Mesenteric fat pad (tissue), 1 donor: ENCODE measurements at places on chromosomes 7 and 10. TPM values are rescaled to one million over a fixed set of nuclear protein-coding genes. Genes with fewer than 3 reads are reported as not detected.

The RGR gene
- not detected for total RNA-seq

The GRM8 gene
- total RNA-seq: 0.16 TPM

The HOXA1 gene
- 1.3 TPM for total RNA-seq

The HYAL4 gene
- not detected for total RNA-seq

The TMEM243 gene
- total RNA-seq: 24.4 TPM

The SLC39A12 gene
- 0.35 TPM for total RNA-seq

The TMEM184A gene
- total RNA-seq: 0.16 TPM

The IRF5 gene
- total RNA-seq: 17.3 TPM

The SP4 gene
- 3.1 TPM for total RNA-seq

DNA sequence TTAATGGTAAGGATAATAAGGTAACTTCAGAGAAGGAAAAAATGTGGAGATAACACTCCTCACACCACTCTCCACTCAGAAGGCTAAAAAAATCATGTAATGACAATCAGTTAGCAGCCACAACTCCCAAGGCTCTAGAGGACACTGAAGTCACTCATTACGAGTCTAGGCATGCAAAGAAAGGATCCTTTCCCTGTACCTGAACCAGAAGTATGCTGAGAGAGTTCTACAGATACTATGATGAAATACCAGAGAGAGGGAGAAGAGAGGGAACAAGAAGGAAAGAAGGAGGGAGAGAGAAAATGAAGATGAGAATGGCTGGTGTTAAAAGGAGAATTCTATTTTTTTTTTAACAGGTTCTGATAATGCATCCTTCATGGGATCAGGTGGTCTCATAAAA, 224.3 kb upstream of the PLXNA4 start:
- DNase-seq: no peak

DNA sequence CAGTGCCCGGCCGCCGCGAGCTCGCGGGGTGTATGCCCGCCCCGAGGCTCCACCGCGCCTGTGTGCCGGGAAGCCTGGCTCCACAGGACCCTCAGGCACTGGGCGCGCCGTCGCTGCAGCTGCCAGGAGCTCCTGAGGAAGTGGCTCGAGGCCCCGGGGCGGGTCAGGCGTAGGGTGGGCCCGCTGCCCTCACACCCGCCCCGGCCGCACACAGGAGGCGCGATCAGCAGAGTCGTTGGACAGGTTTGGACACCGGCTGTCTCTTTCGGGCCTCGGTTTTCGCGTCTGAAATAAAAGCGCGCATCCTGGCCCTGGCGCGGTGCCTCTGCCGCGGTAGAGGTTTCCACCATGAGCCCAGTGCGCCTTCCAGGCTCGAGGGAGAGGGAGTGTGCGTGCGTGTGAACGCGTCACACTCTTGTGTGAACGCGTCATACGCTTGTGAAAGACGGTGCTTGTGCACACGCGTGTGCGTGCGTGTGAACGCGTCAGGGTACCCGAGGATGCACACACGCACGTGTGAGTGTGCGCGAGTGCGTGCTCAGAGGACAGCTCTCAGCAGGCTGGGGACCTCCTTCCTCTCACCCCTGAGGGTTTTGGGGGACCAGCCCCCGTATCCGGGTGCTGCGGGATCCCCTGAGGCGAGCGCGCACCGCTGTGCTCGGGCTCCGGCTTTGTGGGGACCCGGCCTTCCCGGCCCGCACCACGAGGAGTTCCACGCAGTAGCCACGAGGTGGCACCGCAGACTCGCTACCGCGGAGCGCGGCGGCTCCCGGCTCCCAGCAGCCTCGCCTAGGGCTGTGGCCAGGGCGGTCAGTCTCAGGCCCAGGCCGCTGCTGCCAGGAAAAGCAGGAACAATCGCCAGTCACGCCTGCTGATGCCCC, 83.8 kb downstream of the BMS1 start:
- no peak for DNase-seq

DNA sequence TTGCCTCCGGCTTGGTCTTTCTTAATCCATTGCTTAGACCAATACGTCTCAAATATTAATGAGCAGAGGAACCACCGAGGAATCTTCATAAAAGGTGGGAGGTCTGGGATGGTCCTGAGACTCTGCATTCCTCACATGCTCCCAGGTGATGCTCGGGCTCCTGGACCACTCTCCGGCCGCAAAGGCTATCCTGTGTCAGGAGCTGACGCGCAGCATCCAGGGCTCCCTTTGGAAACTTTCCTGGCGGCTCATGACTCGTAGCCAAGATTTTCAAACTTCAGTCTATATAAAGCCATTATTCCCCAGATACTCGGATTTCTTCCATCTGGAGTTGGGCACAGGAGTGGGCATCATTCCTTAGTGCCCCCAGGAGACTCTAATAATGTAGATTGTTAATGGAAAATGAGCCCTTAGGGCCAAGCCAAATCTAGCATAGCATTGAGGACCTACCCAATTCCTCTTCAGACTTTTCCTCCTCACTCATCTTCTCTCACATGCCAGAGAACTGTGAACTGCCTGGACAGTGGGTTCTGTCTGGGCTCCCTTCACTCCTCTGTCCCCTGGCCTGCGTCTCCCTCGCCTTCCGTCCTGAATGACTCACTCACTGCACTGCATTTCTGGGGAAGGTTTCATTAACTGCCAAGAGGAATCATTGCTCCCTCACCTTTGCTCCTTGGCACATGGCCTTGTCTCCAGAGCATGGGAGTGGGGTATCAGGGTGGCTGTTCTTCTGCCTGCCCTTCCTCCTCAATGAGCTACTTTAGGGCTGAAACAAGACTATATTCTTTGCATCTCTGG, 89.3 kb downstream of the MKI67 start:
- no peak for DNase-seq

DNA sequence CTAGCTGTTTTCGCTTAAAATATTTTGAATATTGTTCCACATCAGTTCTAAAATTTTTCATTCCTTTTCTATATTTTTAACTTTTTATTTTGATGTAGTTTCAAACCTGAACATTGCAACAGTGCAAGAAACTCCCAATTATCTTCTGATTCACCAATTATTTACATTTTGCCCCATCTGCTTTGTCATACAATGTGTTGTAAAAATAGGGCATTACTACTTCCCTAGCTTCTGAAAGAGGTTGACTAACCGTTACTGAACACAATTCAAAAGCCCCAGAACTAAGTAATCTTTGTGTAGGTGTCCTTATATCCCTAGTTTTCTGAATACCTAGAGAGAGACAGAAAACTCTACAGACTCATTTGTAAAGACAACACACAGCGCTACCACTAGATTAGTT, 86.7 kb downstream of the AVL9 start:
- no peak for DNase-seq

GRCh38 chr7:122893486-122893885, 7.2 kb upstream of the CADPS2 start:
- no peak for DNase-seq

GRCh38 chr10:88288320-88289059, 294.6 kb downstream of the RNLS start:
- DNase-seq: no peak

DNA sequence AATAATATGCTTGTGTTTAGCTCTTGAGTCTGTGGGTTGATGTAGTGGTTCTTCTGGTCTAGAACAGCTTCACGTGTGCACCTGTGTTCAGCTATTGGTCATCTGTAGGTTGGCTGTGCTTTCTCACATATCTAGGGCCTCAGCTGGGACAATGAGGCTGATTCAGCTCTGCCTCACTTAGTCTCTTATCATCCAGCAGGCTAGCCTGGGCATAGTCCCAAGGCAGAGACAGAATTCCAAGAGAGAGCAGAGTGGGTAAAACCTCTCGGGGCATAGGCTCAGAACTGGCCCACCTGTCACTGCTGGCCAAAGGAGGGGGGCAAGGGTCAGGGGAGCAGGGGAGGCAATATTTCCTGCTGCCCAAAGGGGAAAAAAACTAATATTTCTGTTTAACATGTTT, 32.0 kb upstream of the MXI1 start:
- DNase-seq: no peak

DNA sequence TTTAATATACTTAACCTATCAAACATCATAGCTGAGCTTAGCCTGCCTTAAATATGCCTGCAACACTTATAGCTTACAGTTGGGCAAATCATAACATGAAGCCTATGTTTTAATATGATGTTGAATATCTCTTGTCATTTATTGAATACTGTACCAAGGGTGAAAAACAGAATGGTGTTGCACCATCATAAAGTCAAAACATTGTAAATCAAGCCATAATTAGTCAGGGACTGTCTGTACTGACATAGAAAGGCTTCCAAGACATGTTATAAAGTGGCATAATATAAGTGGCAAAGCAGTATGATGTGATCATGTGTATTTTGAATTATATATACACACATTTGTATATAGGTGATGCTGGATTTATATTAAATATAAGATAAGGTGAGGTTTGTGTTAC, 140.0 kb downstream of the ZEB1 start:
- DNase-seq: no peak

- DNase-seq: no peak
Observed at GRCh38 chr10:113960617-113961181, 83.0 kb upstream of the ADRB1 start.

DNA sequence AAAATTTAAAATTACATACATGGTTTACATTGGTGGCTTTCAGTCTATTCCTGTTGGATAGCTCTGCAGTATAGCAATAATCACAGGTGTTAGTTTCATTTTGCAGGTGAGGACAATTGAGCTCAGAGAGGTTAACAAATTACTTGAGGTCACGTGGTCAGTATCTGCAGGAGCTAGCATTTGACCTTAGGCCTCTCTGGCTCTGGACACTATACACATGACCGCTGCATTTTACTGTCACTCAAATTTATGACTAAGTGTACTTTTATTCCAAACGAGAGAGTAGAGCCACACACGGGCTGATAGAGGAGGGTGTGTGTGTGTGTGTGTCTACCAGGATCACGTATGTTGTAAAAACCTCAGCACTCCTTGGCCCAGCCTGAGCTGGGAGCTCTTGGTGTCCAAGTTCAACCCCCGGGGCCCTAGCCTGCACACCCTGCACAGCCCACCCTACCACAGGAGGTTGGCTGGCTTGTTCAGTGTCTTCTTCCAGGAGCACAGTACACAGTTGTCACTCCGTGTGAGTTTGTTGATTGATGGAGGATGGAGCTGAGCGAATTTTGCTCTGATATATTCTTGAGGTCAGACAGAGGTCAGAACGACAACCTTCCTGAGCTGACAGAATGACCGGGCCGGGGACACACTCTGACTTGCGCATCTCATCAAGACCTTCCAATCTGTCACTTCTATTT, 272.7 kb downstream of the GFRA1 start:
- DNase-seq: no peak

DNA sequence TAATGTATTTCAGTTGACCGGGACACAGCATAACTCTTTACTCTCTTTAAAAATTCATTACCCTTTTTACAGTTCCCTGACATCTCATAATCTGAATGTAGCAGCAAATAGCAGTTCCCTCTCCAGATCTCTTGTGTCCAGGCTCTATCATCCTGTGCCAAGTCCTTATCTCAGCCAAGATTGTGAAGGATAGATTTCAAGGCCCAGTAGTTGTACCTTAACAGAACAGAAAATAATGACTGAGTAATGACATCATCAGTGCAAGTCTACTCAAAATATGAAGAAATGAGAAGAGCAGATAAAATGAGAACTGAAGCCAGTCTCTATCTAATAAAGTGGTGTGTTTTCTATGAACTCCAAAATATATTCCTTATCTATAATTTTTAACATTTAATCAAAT, 92.6 kb downstream of the TFEC start:
- no peak for DNase-seq

- no peak for DNase-seq
Observed at GRCh38 chr10:121668314-121669027, 70.2 kb upstream of the FGFR2 start.

DNA sequence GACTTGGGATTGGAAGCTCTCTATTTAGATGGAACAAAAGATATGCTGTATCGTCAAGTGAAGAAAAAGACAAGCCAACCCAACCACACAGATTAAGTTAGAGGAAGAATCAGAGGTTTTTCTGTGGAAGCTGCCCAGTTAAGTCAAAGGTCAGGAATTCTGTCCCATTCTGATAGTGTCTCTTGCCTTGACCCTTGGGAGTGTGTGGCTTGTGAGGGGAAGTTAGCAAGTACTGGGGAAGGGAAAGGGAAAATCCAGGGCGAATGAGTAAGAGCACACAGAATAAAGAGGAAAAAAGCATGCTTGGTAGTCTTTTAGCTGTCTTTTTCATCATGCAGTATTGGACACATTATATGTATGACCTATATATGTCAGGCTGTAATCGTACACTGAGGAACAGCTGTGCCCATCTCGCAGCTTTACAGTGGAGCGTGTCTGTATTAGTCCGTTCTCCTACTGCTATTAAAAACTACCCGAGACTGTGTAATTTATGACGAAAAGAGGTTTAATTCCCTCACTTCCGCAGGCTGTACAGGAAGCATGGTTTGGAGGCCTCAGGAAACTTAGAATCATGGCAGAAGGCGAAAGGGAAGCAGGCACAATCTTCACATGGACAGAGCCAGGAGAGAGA, 197.2 kb downstream of the GALNT17 start:
- no peak for DNase-seq

DNA sequence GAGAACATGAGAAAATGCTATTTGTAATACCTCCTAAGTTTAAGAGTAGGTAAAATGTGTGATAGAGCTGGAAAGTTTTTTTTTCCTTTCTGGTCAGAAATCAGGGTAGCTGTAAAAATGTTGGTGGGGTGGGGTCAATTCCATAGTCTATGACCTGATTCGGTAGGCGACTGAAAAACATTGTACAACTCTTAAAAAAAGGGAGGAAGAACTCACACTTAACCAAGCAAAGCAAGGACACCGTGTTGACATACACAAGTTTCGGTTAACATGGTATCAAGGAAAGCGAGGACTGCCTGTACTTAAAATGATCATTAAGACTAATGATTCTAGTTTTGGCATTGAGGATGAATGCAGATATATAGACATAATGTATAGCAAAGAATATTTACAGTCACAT, 1.8 kb upstream of the ZEB1 start:
- DNase-seq: no peak

DNA sequence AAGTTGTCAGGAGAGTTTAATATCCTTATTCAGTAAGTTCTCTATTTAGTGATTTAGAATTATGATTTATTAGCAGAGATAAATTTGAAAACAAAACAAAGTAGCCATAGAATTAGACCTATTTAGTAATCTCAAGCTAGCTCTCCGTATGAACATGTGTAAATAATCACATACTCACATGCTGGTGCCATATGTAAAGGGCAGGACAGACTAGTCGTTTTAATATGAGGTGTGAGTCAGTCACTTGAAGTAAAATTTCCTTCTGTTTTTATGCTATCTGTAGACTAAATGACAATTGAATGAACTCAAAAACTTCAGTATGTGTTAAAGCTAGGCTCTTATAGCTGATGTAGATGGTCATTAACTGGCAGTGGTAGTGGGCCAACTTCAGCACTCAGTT, 67.1 kb downstream of the WAC start:
- DNase-seq: no peak
